ENCODE measurements at places on chromosomes 4 and X.
A peak's percentile ranks its signal among the peaks of the same experiment; 100 is the strongest.

DNA sequence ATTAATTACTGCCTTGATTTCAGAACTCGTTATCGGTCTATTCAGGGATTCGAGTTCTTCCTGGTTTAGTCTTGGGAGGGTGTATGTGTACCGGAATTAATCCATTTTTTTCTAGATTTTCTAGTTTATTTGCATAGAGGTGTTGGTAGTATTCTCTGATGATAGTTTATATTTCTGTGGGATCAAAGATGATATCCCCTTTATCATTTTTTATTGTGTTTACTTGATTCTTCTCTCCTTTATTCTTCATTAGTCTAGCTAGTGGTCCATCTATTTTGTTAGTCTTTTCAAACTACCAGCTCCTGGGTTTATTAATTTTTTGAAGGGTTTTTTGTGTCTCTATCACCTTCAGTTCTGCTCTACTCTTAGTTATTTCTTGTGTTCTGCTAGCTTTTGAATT lies 32.1 kb downstream of the CDX4 start:
- DNase-seq = no peak
- peaks cover 2% of the 10 kb centered on the region for H3K36me3 ChIP-seq
- H3K4me3 ChIP-seq = no peak overlapping the region
- H3K27me3 ChIP-seq = no peaks in the 10 kb centered on the region

- peaks cover 9% of the 10 kb centered on the region for H3K36me3 ChIP-seq
- H3K4me3 ChIP-seq = no peak overlapping the region
- H3K27me3 ChIP-seq = no peaks in the 10 kb centered on the region
- no peak for DNase-seq
- no peak overlapping the region for H3K27ac ChIP-seq
- peaks cover 2% of the 10 kb centered on the region for H3K4me1 ChIP-seq
These were observed 64.9 kb downstream of the ANKRD17 start for GRCh38 chr4:73193659-73194058.

GRCh38 chrX:155251391-155251790 lies 12.9 kb downstream of the RAB39B start:
- DNase-seq = no peak
- no peaks in the 10 kb centered on the region for H3K4me1 ChIP-seq
- no peak overlapping the region for H3K27ac ChIP-seq
- peaks cover 4% of the 10 kb centered on the region for H3K36me3 ChIP-seq

DNA sequence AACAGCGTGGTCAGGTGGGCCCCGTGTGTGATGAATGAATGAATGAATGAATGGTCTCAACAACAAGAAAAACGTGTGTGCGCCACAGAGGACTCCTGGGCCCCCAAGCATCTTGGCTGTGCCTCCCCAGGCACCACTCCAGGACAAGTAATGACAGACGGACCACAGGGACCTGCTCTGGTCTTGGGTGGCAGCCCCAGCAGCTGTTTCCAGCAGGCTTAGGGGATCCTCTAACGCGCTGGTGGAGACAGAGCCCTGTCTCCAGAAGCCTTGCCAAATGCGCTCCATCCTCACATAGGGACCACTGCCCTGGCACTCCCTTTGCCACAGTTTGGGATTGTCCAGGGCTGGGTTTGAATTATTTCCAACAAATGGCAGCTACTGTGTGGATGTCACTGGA lies 39.1 kb downstream of the PSAPL1 start:
- peaks cover 58% of the 10 kb centered on the region for H3K4me1 ChIP-seq
- H3K36me3 ChIP-seq = peaks cover 2% of the 10 kb centered on the region
- H3K4me3 ChIP-seq = no peak overlapping the region
- no peak for DNase-seq
- H3K27ac ChIP-seq = peak overlapping the region; percentile 12

DNA sequence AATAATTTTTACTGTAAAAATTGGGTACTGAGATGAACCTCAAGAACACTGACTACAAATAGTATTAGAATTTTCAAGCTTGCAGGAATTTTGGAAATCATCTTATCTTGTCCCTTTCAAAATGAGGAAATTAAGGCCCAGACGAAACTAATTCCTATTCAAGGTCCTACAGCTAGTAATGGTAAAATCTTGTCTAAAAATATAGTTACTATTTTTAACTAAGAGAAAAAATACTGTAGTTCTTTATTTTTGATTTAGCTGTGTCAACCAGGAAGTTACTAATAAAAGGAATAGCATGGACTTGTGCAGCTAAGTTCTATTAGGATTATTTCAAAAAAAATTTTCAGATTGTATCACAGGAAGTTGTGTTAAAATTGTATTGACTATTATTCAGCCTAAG lies 12.7 kb downstream of the PRIMPOL start:
- no peak for DNase-seq
- no peaks in the 10 kb centered on the region for H3K27me3 ChIP-seq
- no peak overlapping the region for H3K27ac ChIP-seq
- H3K4me1 ChIP-seq = no peaks in the 10 kb centered on the region

DNA sequence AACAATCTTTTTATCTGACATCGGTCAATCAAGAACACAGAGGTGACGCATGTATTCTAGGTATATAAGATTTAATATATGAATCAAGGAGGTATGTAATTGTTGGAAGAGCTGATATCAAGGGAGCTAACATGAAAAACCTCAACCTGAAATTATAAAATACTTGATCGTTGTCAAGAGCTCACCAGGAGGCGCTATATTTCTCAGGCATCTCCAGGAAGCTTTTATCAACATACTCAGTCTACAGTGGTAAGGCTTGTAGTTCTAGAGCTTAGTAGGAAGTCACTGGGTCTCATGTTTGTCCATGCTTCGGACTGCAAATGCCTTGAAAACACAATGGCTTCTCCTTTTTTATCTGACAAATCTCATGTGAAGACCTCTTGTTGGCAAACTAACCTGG lies 156.1 kb downstream of the GRXCR1 start:
- no peaks in the 10 kb centered on the region for H3K4me1 ChIP-seq
- H3K27ac ChIP-seq = no peak overlapping the region
- DNase-seq = no peak
- H3K36me3 ChIP-seq = no peaks in the 10 kb centered on the region
- no peaks in the 10 kb centered on the region for H3K27me3 ChIP-seq
- no peak overlapping the region for H3K4me3 ChIP-seq

DNA sequence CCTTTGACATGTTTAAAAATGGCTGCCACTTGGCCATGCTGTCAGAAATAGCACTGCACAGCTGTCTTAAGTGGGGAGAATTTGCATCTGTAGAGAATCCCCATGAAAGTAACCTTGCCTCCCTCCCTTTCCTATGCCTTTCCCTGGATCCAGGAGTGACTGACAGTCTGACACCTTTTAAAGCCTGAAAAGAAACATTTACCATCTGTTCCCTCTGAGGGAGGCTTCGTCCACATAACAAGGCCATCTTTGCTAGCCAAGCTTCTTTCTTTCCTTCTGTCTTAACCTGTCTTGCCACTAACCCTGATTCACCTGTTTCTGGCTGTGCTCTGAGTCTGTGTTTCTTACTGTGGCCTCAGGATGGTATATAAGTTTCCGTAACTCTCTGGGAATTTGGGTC lies 21.3 kb upstream of the AADAT start:
- no peaks in the 10 kb centered on the region for H3K27me3 ChIP-seq
- no peak overlapping the region for H3K4me3 ChIP-seq
- peaks cover 17% of the 10 kb centered on the region for H3K4me1 ChIP-seq
- no peak overlapping the region for H3K27ac ChIP-seq
- no peak for DNase-seq

GRCh38 chr4:77385124-77385969 lies 220.3 kb upstream of the CXCL13 start:
- H3K4me3 ChIP-seq = no peak overlapping the region
- H3K27ac ChIP-seq = no peak overlapping the region
- H3K4me1 ChIP-seq = no peaks in the 10 kb centered on the region
- peak; percentile 69 for DNase-seq
